Fibroblast of skin of right biceps (primary cell): ENCODE measurements at places on chromosomes 11 and 22.

DNA sequence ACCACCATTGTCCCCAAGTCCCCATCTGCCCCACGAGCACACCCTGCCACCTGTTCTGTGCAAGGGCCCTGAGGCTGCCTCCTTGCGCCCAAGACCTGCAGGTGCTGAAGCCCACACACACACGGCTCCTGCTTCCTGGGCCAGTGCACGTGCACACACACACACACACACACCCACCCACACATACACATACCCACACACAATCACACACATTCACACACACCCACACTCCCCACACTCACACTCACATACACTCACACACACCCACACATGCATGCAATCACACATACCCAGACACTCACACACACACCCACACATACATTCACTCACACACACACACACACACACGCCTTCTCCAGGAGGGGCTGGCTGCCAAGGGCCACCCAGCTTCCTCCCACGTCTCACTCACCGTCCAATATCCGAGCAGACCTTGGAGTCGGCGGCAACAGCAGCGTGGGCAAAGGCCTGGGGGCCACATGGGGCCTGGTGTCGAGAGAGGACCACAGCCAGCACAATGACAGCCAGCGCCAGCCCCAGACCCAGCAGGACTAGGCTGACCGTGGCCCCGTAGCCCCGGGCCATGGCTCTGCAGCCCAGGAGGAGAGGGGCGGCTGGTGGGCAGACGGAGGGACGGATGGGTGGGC is 616 bp downstream of the GGT5 start:
- DNase-seq: peak; percentile 36

DNA sequence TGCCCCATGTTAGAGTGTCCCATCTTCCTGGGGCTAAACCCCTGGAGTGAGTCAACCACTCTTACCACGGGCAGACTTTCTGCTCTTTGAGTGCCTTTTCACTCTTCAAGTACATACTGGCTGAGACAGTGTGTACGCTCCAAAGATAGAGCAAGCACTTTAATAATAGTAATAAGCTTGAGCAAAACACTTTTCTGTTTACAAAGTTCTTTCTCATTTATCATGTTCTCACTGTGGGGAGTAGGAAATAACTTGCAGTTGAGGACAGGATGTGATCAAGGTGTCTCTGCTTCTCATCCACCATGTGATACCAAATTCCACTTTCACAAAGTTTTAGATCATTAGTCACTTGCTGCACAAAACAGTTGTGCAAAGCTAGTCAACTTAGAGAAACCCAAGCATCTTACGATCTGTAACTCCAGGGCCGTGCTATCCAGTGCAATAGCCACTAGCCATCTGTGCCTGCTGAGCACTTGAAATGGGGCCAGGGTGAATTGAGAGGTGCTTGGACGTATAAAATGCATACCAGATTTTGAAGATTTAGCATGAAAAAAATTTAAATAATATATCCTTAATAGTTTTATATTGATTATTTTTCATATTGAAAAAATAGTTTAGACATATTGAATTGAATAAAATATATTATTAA is 135.3 kb downstream of the KIF18A start:
- DNase-seq: peak; percentile 76

DNA sequence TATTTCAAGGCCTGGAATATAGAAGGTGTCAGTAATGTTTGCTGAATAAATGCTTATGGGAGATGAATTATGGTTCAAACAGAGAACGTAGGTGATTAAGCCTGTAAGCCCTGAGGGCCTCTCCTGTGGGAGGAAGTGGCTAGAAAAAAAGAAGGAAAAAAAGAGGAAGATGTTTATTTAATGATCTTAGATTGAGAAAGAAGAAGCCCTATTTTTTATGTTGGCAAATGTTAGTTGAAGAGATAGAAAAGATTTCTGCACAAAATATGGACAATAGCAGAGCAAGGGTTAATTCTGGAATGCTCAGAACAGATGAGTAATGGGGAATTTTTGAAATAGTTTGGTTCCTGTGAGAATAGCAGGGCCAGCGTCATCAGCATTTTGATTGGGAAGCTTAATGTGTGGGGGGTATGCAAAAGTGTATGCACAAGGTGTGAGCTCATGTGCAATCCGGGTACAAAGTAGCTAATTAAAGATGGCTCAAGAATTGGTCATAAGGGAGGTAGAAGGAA is 95.7 kb downstream of the TEAD1 start:
- peak; percentile 95 for DNase-seq

DNA sequence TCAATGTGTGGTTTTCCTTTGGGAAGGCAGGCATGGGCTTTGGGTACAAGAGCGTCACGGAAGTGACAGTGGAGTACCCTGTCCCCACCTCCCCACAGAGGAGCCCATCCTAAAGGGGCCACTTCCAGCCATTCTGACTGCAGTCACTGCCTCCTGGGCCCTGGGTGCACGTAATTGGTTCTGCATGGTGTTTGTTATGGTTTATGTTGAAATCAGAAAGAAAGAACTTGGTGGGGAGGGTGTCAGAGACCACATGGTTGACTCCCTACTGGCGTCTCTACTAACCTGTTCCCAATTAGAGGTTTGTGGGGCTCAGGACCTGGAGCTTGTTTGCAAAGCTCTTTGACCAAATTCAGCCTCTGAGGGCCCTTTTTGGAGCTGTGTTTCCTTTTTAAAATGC is 40.8 kb downstream of the RIBC2 start:
- DNase-seq: peak; percentile 88

DNA sequence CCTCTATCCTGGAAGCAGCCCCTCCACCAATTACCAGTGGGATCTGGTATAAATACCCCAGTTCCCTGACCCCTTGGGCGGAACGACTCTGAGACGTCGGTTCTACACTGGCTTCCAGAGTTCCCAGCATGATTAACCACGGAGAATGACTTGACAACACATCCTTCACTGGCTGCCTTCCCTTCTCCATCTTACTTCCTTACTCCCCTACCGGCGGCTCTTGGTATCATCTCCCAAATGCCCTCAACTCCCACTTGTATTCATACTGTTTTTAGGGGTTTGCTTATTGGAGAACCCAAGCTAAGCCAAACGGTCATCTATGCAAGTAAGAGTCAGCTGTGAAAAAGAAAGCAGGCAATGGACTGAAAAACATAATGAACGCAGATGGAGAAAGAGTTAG is 56.1 kb downstream of the APOL3 start:
- no peak for DNase-seq

- DNase-seq: no peak
Observed at GRCh38 chr22:49749227-49749626, 78.4 kb downstream of the BRD1 start.
